ENCODE measurements at places on chromosomes 1 and 21. TPM values are rescaled to one million over a fixed set of nuclear protein-coding genes. Genes with fewer than 3 reads are reported as not detected.

- DNase-seq = peak; percentile 71
Measured at GRCh38 chr1:10679496-10680220, 116.8 kb downstream of the CASZ1 start.

GRCh38 chr1:80217377-80217986 is 1211.0 kb upstream of the ADGRL4 start:
- no peak for DNase-seq

DNA sequence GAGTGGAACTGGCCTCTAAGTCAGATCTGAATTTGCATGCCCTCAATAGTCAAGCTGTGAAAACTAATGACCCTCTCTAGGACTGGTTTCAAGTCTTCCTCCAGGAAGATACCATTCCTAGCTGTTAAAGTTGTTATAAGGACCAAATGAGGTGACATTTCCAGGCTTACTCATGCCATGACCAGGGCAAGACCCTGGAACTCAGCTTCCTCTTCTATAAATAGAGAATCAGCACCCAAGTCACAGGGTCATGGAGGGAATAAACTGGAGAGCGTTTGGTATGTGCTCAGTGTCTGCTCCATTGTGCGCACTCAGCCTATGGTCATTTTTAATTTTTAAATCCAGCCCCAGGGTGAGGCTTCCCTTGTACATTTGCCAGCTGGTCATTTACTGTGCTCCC is 2.5 kb downstream of the S100A9 start:
- no peak for DNase-seq

DNA sequence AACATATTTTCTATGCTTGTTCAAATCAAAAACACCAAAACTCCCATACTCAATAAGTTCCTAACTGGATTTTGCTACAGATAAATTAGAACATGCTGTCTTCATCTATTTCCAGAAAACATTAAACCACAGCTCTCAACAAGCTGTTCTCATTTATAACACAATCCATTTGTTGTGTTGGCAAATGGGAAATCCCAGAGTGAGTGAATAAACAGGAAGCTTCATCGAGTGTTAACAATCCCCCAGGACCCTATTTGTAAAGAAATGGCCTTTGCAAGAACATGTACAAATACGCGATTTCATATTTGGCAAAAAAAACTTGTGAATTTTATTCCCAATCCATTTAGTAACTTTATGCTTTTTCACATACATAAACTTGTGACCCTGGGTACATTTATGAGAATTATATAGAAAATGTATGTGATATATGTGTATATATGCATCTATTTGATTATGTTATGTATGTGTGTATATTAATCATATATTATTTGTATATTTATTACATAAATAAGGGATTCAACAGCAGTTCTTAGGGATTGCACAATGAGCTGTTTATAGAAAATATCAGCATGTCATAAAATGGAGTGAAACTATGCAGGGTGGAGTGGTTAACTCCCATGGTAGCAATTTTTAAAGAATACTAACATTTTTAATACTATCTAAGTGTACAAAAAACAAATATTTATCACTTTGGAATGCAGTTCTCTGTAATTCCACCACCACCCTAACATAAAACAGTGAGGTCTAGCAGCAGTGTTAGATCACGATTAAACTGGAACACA is 160.0 kb downstream of the NEGR1 start:
- DNase-seq = no peak

DNA sequence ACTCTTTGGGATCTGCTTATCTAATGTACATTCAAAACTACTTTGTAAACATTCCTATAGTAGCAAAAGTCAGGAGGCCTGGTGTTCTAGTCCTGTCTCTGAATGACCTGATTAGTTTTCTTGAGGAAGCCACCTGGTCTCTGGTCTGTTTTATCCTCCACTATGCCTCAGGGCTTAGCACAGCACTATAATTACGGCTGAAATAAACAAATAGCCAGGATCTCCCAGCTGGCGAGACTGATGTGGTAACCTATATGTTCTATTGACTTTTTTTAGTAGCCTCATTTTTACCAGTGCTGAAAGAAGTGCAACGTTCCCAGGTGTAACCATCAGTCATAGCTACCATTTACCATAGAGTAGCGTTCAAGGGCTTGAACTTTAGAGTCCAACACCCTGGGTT is 24.2 kb upstream of the RPL11 start:
- no peak for DNase-seq

DNA sequence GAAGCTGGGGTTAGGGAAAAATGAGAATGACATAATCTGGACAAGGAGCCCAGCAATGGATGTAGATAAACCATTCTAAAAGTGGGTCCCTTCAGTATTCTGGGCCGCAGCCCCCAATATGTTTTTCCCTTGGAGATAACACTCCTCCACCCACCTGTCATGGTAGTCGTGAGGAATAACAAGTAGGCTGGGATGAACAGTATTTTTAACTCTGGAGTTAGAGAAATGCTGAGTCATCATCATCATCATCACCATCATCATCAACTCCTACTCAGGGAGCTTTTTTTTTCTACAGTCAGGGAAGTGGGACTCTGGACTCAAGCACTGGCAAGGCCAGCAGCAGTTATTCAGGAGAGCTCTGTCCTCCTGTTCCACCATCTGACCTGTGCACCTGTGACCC is 12.8 kb downstream of the CADM3 start:
- DNase-seq = no peak

- no peak for DNase-seq
Measured at GRCh38 chr21:24023402-24023801, 1583.9 kb downstream of the MRPL39 start.

GRCh38 chr1:178946416-178946815 is 75.5 kb upstream of the ANGPTL1 start:
- DNase-seq = no peak

- peak; percentile 63 for DNase-seq
Measured at GRCh38 chr1:25478633-25479032, 47.9 kb downstream of the MACO1 start.

GRCh38 chr1:13769212-13769611 is 69.2 kb downstream of the PRDM2 start:
- no peak for DNase-seq

DNA sequence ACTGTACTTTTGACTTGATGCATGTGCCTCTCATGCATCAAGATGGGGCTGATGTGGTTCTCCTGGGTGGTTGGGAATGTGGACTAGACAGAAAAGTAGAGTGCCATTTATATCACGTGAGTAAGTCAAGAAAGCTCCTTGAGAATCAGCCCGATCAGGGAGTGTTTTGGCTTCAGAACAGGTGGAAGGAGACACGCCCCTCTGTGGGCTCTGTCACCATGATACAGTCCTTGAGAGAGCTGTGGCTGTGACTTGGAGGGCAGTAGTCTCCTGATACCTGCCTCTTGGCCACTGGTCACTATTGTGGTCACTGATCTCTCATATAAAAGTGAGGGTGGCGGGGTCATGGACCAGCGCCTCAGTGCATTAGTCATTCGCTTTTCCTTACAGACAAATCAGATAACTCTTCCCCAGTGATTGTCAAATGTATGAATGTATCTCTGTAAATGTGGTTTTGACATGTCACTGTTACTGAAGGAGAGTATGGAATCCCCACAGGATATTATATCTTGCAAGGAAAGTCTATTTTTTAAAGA is 8.9 kb upstream of the C4BPB start:
- no peak for DNase-seq

DNA sequence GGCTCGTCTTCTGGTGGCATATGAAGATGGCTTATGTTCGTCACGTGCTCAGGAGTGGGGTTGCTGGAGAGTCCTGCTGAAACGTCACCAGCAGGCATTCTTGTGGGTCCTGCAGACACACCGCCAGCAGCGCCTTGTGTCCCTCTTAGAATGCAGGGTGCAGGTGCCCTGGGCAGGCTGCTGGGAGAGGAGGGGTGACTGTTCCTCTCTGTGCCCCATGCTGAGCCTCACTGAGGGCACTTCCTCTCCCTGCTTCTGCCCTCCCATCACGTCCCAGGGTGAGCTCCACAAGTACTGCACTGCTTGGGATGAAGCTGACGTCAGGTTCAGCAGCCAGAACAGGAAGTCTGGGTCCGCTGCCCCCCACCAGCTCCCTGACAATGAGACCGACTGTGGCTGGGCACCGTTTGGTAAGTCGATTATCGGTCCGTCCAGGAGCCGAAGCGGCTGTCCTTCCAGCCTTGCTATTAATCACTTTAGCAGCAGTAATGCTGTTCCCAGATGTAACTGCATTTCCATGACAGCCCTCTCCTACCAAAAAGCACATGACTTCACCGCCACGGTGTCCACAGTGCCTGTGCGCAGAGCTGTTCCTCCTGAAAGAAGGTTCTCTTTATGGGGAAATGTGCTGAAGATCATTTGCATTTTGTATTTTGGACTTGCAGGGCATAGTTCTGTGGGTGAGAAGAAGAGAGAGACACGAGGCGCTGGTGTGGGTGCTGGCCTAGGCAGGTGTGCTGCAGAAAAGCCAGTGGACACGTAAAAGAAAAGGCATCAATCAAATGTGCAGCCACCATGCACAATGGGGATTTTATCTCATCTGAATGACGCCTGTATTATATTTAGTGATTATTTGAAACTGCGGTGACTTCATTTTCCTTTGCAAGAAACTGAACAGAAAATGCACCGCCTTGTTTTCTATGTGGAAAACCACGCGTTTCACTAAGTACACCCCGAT is 21.0 kb downstream of the SLC37A1 start:
- DNase-seq = no peak

DNA sequence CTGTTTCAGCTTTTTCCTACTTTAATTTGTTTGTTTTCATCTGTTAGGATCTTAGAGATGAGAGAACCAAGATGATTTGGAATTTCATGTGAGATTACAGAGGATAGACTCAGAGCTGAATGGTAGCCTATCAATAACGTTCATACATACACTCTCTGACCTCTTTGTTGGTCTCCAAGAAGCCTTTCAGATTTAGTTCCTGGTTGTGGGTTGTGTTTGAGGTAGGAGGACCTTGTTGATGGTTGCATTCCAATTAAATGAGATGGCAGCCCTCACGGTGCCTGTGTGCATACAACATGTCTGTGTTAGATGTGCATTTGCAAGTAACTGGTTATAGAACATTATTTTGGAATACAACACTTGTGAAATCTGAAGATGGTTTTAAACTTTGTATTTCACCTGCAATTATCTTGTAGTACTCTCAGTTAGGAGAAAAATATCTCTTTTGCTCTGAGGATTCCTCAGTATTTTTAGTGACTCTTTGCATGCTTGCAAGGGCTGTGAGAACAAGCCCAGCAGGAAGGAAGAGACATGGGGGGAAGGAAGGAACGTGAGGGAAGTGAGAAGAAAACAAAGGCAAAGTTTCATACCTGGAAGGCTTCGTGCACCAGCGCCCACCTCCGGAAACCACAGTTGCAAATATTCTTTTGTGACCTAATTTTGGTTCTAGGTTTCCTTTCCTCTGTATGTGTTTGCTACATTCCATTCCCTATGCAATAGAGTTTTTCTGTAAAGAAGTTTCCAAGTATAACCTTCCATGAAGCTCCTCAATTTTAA is 291.8 kb downstream of the DISC1 start:
- DNase-seq = no peak

GRCh38 chr1:239731082-239731748 is 344.8 kb downstream of the CHRM3 start:
- DNase-seq = no peak

- no peak for DNase-seq
Measured at GRCh38 chr1:65195495-65196417, 47.8 kb downstream of the AK4 start.

- DNase-seq = no peak
Measured at GRCh38 chr1:171245458-171246064, 2.7 kb upstream of the FMO1 start.

DNA sequence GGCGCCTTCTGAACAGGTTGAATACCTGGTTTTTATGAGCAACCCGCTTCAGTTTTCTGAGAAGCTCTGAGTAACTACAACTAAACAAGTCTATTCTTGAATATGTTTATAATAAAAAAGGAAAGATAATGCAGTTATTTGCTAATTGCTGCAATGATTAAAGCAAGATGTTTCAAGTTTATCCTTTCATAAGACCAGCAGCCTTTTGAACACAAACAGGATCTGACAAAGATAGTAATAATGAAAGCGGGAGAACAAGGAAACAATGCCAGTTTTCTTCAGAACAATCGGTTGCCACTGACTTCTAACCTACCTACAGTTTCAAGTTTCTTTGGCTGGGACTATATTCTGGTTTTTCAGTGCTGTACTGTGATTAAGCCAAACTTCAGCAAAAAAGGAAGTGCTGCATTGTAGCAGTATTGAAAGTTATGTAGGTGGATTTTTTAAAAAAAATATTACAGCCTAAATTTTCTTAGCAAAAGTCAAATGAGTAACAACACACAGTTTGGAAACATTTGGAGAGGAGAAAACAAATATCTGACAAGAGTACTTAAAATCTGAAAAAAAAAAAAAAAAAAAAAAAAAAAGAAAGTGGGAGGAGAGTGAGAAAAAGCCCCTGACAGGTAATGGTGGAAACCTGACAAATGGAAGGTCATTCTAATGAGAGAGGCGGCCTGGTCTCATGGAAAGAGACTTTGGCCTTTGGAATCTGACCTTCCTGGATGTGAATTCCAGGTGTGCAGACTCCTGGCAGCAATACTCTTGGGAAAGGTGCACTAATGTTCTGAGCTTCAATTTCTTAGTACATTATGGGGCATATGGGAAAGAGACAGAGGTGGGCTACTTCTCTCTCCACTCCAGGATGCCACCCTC is 11.4 kb downstream of the KCNJ15 start:
- DNase-seq = no peak

GRCh38 chr1:43273708-43274107 is 3.9 kb downstream of the TMEM125 start:
- DNase-seq = no peak

DNA sequence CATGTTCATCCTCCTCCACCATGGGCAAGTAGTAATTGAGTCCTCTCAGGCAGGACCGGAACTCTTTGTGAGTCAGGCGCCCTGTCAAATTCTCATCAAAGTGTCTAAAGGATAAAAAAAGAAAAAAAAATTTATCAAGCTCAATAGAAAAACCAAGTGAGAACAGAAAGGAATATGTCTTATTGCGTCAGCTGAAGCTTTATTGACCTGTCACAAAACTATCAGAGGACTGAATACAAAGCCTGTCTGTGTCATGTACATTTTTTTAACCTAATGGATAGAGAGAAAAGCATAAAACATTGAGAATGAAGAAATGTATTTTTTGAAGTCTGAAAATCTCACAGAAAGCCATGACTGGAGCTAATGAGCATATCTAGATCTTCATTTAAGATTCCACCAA is 8.7 kb downstream of the OR10Z1 start:
- no peak for DNase-seq

PRAMEF15 gene
- total RNA-seq = not detected

IGSF5 gene
- total RNA-seq = 0.98 TPM

SLC25A33 gene
- total RNA-seq = 10.7 TPM

DFFB gene
- 9.1 TPM for total RNA-seq

MPL gene
- not detected for total RNA-seq

FCRL6 gene
- total RNA-seq = 0.80 TPM

PLA2G2A gene
- 91.9 TPM for total RNA-seq

WNT4 gene
- 1.6 TPM for total RNA-seq

OR6K3 gene
- total RNA-seq = not detected

GBP7 gene
- not detected for total RNA-seq

GNG4 gene
- total RNA-seq = 0.15 TPM

SYCP1 gene
- total RNA-seq = not detected

A3GALT2 gene
- not detected for total RNA-seq

UBE2J2 gene
- total RNA-seq = 37.0 TPM

TRPM2 gene
- total RNA-seq = 4.3 TPM

OXCT2 gene
- not detected for total RNA-seq

SELL gene
- total RNA-seq = 1.9 TPM

CELA2B gene
- not detected for total RNA-seq

SGIP1 gene
- 3.1 TPM for total RNA-seq
